Activated B cell treated with CpG ODN at 0.5 μM for 24 hours (primary cell): ENCODE measurements at places on chromosomes 4 and X. TPM values are rescaled to one million over a fixed set of nuclear protein-coding genes. Genes with fewer than 3 reads are reported as not detected.
A peak's percentile ranks its signal among the peaks of the same experiment; 100 is the strongest.

Gene P2RY4
- total RNA-seq, result 0.44 TPM in 1 of 2 replicates, not detected in the other

Gene JAKMIP1
- 0.13 TPM in 1 of 2 replicates, not detected in the other for total RNA-seq

GRCh38 chrX:137143864-137144263 is 110.1 kb upstream of the GPR101 start:
- no peaks in the 10 kb centered on the region for H3K27me3 ChIP-seq
- no peaks in the 10 kb centered on the region for H3K4me1 ChIP-seq
- H3K4me3 ChIP-seq, result no peak overlapping the region
- H3K27ac ChIP-seq, result no peak overlapping the region

Gene LONRF3
- 1.3 TPM in 2 replicates for total RNA-seq

- DNase-seq, result no peak
- no peak overlapping the region for H3K27ac ChIP-seq
- no peaks in the 10 kb centered on the region for H3K4me1 ChIP-seq
- H3K27me3 ChIP-seq, result no peaks in the 10 kb centered on the region
These were observed 71.8 kb upstream of the SMARCA5 start for GRCh38 chr4:143441678-143442077.

GRCh38 chrX:135985973-135986310 is 707 bp downstream of the SLC9A6 start:
- no peak for DNase-seq
- peak overlapping the region; percentile 91 for H3K4me3 ChIP-seq
- H3K4me1 ChIP-seq, result peaks cover 43% of the 10 kb centered on the region
- peaks cover 5% of the 10 kb centered on the region for H3K36me3 ChIP-seq
- peak overlapping the region; percentile 70 for H3K27ac ChIP-seq

DNA sequence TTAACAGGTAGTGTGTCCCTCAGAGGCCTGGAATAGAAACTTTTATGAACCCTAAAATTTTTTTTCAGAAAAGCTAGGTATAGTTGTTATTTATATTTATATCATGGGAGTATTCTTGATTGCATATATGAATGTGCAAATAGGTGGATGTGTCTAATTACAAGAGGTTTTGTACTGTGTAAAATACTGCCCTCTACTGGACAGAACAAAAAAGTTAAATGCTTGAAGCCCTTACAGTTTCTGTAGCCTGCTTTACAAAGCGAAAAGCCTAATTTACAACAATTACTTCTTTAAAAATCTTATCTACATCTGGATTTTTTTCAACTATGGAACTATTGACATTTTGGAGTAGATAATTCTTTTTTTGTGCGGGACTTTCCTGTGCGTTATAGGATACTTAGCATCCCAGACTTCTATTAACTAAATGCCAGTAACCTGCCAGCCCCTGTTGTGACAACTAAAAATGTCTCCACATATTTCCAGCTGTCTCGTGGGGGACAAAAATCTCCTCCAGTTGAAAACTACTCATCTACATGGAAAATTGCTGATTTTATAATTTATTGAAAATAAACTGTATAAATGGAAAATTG is 35.1 kb downstream of the ENPEP start:
- DNase-seq, result no peak

- no peak overlapping the region for H3K27ac ChIP-seq
- peaks cover 47% of the 10 kb centered on the region for H3K27me3 ChIP-seq
- H3K36me3 ChIP-seq, result no peaks in the 10 kb centered on the region
These were observed 8.6 kb downstream of the SHOX start for GRCh38 chrX:639151-639550.

- no peak overlapping the region for H3K4me3 ChIP-seq
- no peaks in the 10 kb centered on the region for H3K4me1 ChIP-seq
- no peak for DNase-seq
- no peaks in the 10 kb centered on the region for H3K27me3 ChIP-seq
- no peak overlapping the region for H3K27ac ChIP-seq
These were observed 95.4 kb downstream of the VCX2 start for GRCh38 chrX:8075636-8076035.

DNA sequence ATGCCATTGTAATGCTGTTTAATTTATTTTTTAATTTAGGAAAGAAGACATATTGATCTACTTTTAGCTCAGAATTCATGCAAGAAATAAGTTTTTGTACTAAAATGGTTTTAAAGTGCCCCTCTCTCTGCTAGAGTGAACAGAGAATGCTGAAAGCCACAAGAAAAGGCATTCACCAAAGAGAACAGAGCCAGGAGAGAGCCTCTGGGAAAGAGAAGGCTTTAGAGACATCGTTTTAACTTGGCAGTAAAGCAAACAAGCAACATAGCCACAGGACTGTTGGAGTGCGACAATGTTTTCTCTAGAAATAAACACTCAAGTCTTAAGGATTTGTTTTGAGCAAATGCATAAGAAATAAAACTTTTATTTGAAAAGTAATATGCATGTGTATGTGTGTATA is 484.1 kb upstream of the CPEB2 start:
- no peaks in the 10 kb centered on the region for H3K36me3 ChIP-seq
- H3K27me3 ChIP-seq, result peaks cover 4% of the 10 kb centered on the region
- no peak for DNase-seq
- no peaks in the 10 kb centered on the region for H3K4me1 ChIP-seq
- H3K4me3 ChIP-seq, result no peak overlapping the region
- H3K27ac ChIP-seq, result no peak overlapping the region

GRCh38 chr4:124980276-124980752 is 267.8 kb upstream of the ANKRD50 start:
- H3K27me3 ChIP-seq, result no peaks in the 10 kb centered on the region
- H3K27ac ChIP-seq, result no peak overlapping the region
- H3K4me1 ChIP-seq, result no peaks in the 10 kb centered on the region
- no peak for DNase-seq
- H3K36me3 ChIP-seq, result no peaks in the 10 kb centered on the region
- no peak overlapping the region for H3K4me3 ChIP-seq

GRCh38 chrX:84729408-84729807 is 227.2 kb upstream of the HDX start:
- H3K27me3 ChIP-seq, result no peaks in the 10 kb centered on the region
- no peak for DNase-seq
- H3K27ac ChIP-seq, result no peak overlapping the region
- H3K4me1 ChIP-seq, result no peaks in the 10 kb centered on the region

Gene ZCCHC18
- total RNA-seq, result 2.2 and 3.4 TPM in 2 replicates

GRCh38 chrX:123454712-123455431 is 270.8 kb downstream of the GRIA3 start:
- H3K27ac ChIP-seq, result no peak overlapping the region
- H3K36me3 ChIP-seq, result no peaks in the 10 kb centered on the region
- DNase-seq, result no peak
- no peak overlapping the region for H3K4me3 ChIP-seq
- H3K4me1 ChIP-seq, result no peaks in the 10 kb centered on the region
- H3K27me3 ChIP-seq, result no peaks in the 10 kb centered on the region

DNA sequence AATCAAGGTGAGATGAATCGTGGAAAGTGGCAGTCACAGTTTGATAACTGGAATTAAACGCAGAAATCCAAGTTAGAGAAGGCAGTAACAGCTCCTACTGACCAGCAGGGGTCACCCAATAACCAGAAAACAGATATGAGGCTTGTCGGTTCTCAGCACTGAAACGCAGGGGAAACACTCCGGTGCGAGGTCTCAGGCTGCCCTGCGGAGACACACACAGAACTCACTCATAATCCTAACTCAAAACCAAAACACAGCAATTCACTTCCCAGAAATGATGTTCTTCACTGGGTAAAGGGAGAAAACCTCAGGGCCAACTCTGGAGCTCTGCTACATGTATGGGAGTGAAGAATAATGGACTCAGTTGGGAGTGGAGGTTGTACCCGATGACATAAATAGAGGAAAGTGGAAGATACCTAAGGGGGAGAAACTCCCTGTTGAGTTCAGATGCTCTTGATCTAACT is 384.4 kb downstream of the RAPGEF2 start:
- H3K4me3 ChIP-seq, result no peak overlapping the region
- H3K27me3 ChIP-seq, result peaks cover 10% of the 10 kb centered on the region
- H3K27ac ChIP-seq, result no peak overlapping the region

DNA sequence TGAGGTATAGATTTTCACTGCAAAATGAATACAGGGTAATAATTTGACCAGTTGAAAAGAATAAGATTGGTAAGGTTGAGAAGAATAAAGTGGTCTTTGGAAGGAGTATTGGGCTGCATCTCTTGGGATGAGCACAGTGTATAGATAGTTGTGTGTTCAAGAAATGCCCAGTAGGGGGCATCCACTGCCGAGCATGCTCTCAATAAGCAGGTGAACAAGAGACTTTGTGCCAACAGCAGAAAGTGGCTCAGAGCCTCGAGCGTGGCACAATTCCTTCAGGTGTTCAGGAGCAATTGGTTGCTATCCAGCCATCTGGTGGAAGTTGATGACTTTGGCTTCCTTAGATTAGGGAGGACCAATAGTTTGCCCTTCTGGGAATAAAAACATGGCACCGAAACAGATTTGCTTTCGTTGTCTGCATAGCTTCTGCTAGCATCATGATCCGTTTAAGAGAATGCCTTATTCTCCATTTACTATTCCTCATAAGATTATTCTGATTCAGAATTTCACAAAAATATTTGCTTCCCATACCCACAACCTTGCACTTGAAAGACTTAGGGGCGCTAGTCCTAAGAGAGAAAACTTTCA is 258.1 kb upstream of the NEIL3 start:
- DNase-seq, result no peak
- no peak overlapping the region for H3K4me3 ChIP-seq
- H3K4me1 ChIP-seq, result no peaks in the 10 kb centered on the region
- H3K27me3 ChIP-seq, result no peaks in the 10 kb centered on the region
- no peaks in the 10 kb centered on the region for H3K36me3 ChIP-seq

DNA sequence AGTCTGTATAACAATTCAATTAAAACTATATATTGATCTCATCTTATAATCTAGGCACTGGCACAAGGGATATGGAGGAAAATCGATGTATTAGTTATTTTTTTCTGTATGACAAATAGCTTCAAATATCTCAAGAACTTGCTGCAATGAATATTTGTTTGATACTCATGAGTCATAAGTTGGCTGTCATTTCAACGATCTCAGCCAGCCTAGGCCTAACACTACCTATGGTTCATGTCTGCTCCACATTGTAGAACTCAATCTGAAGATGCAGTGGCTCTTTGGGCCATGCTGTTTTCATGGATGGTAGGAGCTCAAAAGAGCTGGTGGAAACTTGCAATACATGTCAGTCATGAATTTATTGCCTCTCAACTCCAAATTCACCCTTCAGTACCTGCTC is 44.7 kb downstream of the MAGEB17 start:
- no peak overlapping the region for H3K4me3 ChIP-seq
- H3K27ac ChIP-seq, result no peak overlapping the region
- no peaks in the 10 kb centered on the region for H3K27me3 ChIP-seq
- no peaks in the 10 kb centered on the region for H3K4me1 ChIP-seq

Gene PAQR3
- total RNA-seq, result 10.2 and 10.3 TPM in 2 replicates

Gene TRPC5OS
- not detected in 2 replicates for total RNA-seq

DNA sequence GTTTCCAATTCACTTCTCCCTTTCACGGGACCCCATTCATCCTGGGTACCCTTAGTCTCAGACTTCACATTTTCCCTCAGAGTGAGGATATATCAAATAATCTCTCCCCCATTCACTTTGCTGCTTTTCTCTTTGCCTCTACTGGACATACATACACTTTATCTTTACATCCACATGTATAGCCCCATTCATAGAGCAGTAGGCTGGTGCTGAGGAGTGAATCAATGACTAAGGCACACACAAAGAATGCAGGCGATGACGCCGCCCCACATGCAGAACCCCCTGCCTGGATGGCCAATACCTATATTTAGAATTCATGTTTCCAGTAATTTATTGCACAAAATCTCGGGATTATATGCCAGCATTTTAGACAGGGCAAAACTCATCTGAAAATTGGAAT is 554.3 kb upstream of the TENM3 start:
- no peak for DNase-seq
- no peaks in the 10 kb centered on the region for H3K36me3 ChIP-seq
- H3K27ac ChIP-seq, result no peak overlapping the region
- no peaks in the 10 kb centered on the region for H3K27me3 ChIP-seq
- H3K4me3 ChIP-seq, result no peak overlapping the region
- H3K4me1 ChIP-seq, result no peaks in the 10 kb centered on the region

Gene DCAF12L1
- not detected in 2 replicates for total RNA-seq

Gene ARSD
- 6.1 and 8.0 TPM in 2 replicates for total RNA-seq

Gene NAP1L2
- total RNA-seq, result 0.80 and 1.1 TPM in 2 replicates

GRCh38 chr4:32735856-32736590 is 2015.9 kb downstream of the PCDH7 start:
- no peaks in the 10 kb centered on the region for H3K27me3 ChIP-seq
- no peaks in the 10 kb centered on the region for H3K36me3 ChIP-seq
- DNase-seq, result no peak
- no peak overlapping the region for H3K27ac ChIP-seq
- no peak overlapping the region for H3K4me3 ChIP-seq

DNA sequence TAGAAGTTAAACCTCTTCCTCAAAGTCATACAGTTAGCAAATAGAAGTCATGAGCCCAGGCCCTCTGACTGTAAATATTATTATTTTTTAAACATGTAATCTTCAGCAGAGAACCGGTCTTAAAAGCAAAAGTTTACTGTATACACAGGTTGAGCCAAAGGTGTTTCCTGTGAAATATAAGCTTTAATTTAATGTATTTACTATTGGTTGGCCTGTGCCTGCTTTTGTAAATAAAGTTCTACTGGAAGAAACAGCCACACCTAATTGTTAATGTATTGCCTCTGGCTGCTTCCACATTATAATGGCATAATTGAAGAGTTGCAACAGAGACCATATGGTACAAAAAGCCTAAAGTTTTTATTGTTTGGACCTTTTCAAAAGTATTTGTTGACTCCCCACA is 61.0 kb upstream of the PRDM8 start:
- no peaks in the 10 kb centered on the region for H3K27me3 ChIP-seq
- H3K4me3 ChIP-seq, result no peak overlapping the region
- no peak for DNase-seq
- no peaks in the 10 kb centered on the region for H3K36me3 ChIP-seq
- peaks cover 23% of the 10 kb centered on the region for H3K4me1 ChIP-seq

- H3K4me3 ChIP-seq, result no peak overlapping the region
- no peaks in the 10 kb centered on the region for H3K4me1 ChIP-seq
- H3K27ac ChIP-seq, result no peak overlapping the region
- peaks cover 22% of the 10 kb centered on the region for H3K27me3 ChIP-seq
These were observed 12.2 kb upstream of the PDE6B start for GRCh38 chr4:613126-613525.

DNA sequence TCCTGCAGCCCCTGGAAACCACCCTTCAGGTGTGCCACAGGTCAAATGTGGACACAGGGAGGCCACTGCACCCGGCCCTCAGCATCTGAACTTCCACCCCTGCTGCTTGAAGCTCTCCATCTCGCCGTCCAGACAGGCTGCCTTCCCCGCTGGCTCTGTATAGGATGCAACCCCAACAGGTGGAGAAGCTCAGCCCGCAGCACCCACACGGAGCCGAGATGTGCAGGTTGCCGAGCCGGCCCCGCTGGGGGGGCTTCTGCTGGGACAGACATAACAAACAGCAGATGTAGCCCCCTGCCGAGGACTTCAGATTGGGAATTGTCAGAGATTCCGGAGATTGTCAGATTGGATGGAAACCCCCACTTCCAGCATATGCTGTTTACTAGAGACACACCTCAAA is 20.5 kb downstream of the TMEM187 start:
- H3K27ac ChIP-seq, result no peak overlapping the region
- no peak overlapping the region for H3K4me3 ChIP-seq
- H3K4me1 ChIP-seq, result no peaks in the 10 kb centered on the region
- no peaks in the 10 kb centered on the region for H3K27me3 ChIP-seq

- no peak for DNase-seq
- H3K36me3 ChIP-seq, result no peaks in the 10 kb centered on the region
- H3K4me1 ChIP-seq, result peaks cover 35% of the 10 kb centered on the region
- no peaks in the 10 kb centered on the region for H3K27me3 ChIP-seq
- no peak overlapping the region for H3K27ac ChIP-seq
These were observed 195.2 kb upstream of the STK26 start for GRCh38 chrX:131827935-131828334.

Gene NDNF
- total RNA-seq, result not detected in 2 replicates
